Muscle of back (tissue), 13 donors: ENCODE measurements at places on chromosomes 1 and 21. TPM values are rescaled to one million over a fixed set of nuclear protein-coding genes. Genes with fewer than 3 reads are reported as not detected.

LMX1A gene
- 2.6 TPM for polyA plus RNA-seq

DNA sequence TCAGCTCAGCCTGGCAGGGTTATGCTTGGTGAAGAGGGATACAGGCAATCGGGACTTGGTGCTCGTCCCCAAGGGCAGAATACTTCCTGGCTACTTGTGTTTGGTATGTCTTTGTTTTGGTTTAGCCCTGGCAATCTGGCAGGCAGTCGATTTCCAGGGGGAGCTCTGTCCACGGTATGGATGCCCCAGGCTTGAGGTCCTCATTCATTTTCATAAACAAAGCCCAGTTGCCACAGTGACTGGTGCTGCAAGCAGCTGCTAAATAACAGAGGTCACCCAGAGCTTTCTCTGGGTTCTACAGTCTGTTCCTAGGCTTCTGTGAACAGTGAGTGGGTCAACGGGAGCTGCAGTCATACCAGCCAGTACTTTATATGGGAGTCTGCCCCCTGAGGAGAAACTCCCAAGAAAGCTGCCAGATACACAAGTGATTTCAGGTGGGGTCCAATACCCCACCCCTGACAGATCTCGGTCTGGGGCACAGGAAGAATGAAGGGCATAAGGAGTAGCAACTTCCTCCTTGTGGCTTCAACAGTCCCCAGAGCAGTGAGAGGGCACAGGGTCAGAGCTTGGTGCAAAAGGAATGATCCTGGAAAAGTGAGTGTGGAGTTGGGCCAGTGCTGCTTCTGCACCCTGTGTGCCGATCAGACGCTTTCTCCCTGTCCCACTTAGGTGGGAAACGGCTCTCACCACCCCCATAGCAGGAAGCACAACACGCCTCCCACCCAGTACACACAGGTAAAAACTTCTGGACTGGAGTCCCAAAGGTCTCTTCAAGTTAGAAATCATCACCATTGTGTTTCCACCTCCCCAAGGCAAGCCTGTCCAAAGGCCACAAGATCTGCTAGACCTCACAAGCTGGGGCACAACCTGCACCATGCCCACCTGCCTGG is 55.5 kb downstream of the TGFBR3 start:
- DNase-seq: peak; percentile 83

SAMD11 gene
- polyA plus RNA-seq: 2.6 TPM

DNA sequence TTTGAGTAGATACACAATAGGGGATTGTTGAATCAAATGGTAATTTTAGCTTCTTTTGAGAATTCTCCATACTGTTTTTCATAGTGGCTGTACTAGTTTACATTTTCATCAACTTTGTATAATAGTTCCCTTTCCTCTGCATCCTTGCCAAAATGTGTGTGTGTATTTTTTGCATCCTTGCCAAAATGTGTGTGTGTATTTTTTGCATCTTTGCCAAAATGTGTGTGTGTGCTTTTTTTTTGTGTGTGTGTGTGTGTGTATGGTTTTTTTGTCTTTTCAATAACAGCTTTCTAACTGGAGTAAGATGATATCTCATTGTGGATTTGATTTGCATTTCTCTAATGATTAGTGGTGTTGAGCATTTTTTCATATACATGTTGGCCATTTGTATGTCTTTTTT is 105.4 kb downstream of the ATP6V1G3 start:
- DNase-seq: no peak

GRCh38 chr1:173294843-173295242 is 87.7 kb upstream of the TNFSF4 start:
- DNase-seq: no peak

DNA sequence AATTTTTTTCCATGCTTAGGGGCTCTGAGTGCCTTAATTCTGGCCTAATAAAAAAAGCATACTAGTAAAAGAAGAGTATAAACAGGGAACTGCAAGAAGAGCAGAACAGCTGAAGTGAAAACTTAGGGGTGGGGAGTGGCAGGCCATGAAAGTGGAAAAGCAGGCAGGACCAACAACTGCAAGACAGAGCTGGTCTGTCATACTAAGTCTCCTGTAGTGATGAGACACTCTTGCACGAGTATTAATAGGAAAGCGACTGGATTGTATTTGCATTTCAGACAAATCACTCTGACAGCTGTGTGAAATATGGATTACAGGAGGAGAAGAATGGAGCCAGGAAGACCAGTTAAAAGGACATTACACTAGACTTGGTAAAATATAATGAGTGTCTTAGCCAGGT is 449.9 kb downstream of the NUF2 start:
- no peak for DNase-seq

ANKRD65 gene
- 15.7 TPM for polyA plus RNA-seq

DNA sequence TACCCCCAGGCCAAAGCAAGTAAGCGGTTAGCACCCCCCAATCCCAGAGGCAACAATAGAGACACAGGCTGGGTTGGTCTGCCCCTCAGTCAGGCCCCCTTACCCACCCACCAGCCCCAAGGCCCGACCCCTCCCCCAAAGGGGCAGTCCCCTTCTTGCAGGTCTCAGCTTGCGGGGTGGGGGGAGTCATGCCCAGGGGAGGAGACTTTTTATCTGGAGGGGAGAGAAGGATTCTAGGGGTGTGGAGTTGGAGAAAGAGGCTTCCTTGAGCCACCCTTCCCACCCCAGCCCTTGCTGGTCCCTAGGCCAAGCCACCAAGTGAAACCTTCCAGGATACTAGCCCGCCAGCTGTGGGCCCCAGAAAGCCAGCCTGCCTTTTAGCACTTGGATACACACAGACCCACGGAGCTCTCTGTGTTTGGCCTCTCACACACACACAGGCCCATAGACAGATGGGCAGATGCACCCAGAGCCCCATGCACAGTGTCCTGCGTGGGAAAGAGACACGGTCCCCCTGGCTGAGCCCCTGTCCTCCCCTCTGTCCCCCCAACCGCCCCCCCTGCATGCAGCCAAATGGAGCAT is 7.1 kb downstream of the TMEM54 start:
- DNase-seq: no peak

DNA sequence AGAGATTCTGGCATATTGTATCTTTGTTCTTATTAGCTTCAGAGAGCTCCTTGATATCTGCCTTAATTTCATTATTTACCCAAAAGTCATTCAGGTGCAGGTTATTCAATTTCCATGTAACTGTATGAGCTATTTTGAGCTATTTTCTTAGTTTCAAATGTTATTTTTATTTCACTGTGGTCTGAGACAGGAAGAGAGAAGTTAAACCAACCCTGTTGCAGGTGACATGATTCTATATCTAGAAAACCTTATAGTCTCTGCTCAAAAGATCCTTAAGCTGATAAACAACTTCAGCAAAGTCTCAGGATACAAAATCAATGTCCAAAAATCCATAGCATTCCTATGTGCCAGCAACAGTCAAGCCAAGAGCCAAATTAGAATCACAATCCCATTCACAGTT is 1644.0 kb upstream of the B3GALT2 start:
- DNase-seq: no peak

DNA sequence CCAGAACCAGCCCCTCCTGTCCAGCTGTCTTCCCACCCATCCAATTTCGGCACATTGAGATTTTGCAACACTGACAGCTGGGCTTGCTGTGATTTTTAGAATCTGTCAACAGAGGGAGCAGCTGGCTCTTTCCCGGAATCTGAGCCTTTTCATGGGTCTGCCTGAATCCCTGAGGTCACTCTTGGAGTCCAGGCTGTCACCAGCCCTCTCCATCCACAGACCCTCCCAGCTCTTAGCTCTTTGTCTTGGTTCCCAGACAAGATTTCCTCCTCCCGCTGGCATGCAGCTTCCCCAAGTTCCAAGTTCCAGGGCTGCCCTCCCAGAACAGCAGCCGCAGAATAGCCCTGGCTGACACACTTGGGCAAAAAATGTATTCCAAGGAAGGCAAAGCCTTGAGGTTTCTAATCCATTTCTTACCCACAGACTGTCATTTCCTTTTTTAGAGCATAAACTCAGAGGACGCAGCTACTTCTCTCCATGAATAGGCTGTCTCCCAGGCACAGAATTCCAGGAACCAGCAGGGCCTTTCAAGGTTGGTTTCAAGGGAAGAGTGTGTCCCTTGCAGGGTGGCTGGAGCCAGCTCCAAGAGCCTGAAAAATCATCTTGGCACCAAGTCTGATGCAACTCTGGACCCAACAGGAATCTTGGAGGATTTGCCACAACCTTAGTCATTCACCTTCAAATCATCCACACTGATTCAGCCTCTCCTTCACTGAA is 7.1 kb upstream of the TMEM61 start:
- DNase-seq: peak; percentile 80

CELA3B gene
- polyA plus RNA-seq: not detected

DNA sequence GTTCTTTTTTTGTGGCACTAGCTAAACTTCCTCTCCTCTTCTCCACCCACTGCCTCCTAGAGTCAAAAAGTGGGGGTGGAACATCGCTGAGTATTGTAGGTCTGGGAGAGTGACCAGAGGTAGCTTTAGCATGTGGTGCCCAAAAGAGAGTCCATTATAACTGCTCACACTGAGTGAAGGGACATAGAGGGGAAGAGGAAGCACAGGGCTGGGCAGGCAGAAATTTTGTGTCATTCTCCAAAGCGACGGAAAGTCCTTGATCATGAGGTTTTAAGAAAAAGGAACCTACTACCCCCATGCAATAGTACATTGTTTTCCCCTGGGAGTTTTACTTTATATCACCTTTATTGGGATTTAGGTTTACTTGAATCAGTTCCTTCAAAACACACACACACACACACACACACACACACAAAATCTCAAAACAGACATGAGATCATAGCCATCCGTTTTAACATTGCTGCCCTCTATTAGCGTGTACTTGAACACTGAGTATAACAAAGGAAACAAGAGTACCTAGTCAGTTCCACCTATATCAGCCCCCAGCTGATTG is 4.1 kb downstream of the CD84 start:
- DNase-seq: no peak

GRCh38 chr1:27568300-27569087 is 35.5 kb downstream of the AHDC1 start:
- peak; percentile 90 for DNase-seq

DNA sequence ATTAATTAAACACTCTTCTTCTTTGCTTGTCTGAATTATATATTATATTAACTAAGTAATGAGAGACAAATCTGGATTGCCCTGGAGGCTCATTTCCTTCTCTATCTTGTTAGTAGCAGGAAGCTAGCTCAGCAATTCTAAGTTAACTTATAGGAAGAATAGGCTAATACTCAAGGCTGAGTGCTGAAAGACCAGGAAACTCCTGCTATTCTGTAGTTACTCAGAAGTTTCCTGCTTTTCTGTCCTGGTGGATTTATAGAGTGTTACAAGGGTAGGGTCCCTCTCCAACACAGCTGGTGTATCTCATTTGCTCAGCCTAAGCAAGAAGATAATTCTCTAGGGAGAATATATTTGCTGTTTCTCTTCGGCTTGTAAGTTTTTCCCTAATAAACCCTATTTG is 29.2 kb downstream of the HSPA13 start:
- DNase-seq: no peak
